Calu3 (cell line): ENCODE measurements at places on chromosomes 11 and 22.
A peak's percentile ranks its signal among the peaks of the same experiment; 100 is the strongest.

- no peaks in the 10 kb centered on the region for H3K36me3 ChIP-seq
- H3K4me1 ChIP-seq, result peaks cover 2% of the 10 kb centered on the region
- no peak overlapping the region for H3K4me3 ChIP-seq
- DNase-seq, result no peak
- no peak overlapping the region for H3K27ac ChIP-seq
Measured at GRCh38 chr22:27159716-27160295, 502.4 kb downstream of the MIAT start.

- peak overlapping the region; percentile 70 for H3K4me3 ChIP-seq
- H3K4me1 ChIP-seq, result no peaks in the 10 kb centered on the region
- no peak overlapping the region for H3K27ac ChIP-seq
- no peaks in the 10 kb centered on the region for H3K36me3 ChIP-seq
- no peak for DNase-seq
Measured at GRCh38 chr11:130448039-130448415, 418 bp upstream of the ADAMTS15 start.

DNA sequence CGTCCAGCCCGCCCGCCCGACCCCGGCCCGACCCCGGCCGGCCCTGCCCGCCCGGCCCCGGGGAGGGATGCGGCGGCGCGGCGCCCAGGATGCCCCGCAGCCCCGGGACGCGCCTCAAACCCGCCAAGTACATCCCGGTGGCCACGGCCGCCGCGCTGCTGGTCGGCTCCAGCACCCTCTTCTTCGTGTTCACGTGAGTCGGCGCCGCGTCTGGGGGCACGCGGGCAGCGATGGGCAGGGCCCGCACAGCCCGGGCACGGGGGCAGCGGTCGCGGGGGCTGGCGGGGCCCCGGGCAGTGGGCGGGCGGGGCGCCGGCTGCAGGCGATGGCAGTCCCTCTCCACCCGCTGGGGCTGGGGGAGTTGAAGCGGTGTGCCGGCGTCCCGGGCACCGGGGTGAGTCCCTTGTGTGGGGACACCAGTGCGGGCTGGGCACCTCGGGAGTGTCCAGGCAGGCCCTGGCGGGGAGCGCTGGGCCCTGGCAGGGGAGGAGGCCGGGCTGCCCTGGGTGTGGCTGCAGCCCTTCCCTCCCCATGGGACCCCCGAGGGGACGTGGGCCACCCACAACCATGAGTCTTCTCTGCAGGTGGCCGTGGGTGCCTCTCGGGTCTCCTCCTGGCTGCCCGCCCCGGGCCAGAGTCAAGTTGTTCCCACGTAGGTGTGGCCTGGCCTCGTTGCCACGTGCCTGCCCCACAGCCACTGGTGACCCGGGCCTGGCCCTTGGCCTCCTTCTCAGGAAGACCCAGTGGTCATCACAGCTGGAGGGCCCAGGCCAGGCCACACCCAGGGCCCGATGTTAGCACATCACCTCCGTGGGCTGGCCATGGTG lies 468 bp downstream of the ZDHHC8 start:
- H3K27me3 ChIP-seq, result no peaks in the 10 kb centered on the region

DNA sequence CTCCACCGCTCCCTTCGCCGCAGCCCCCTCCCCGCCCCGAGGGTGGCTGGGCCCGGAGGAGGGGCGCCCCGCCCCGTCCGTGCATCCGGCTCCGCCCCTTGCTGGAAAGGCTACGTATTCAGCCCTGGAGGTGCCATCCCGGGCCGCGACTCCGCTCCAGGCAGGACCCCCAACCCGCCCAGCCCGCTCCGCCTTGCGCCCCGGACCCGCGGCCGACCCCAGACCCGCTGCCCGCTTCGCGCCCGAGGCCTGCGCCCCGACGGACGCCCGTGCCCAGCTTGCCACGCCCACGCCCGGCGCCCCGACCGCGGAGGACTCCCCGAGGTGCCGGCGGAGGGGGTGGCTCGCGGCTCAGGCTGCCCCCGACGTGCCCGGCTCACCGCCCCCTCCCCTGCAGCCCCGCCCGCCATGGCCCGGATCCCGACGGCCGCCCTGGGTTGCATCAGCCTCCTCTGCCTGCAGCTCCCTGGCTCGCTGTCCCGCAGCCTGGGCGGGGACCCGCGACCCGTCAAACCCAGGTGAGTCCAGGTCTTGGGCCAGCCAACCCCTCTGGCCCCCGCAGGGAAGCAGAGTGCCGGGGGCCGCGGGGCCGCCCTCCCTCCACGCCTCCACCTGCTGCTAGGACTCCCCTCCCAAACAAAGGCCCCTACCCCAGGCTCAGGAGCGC lies at the start of gene ADM2:
Gene ADM2, plus strand, starts transcription at position 104 of the 667 bp plus-strand sequence. Its CDS starts 305 bp downstream, at position 409.
- peak; percentile 72 for DNase-seq
- H3K27ac ChIP-seq, result peak within 1 kb of the TSS; percentile 80
- H3K4me3 ChIP-seq, result peak within 1 kb of the TSS; percentile 82
- H3K27me3 ChIP-seq, result peaks cover 15% of the 10 kb centered on the region
- H3K36me3 ChIP-seq, result peaks cover 57% of the 10 kb centered on the region
- H3K4me1 ChIP-seq, result peaks cover 30% of the 10 kb centered on the region

DNA sequence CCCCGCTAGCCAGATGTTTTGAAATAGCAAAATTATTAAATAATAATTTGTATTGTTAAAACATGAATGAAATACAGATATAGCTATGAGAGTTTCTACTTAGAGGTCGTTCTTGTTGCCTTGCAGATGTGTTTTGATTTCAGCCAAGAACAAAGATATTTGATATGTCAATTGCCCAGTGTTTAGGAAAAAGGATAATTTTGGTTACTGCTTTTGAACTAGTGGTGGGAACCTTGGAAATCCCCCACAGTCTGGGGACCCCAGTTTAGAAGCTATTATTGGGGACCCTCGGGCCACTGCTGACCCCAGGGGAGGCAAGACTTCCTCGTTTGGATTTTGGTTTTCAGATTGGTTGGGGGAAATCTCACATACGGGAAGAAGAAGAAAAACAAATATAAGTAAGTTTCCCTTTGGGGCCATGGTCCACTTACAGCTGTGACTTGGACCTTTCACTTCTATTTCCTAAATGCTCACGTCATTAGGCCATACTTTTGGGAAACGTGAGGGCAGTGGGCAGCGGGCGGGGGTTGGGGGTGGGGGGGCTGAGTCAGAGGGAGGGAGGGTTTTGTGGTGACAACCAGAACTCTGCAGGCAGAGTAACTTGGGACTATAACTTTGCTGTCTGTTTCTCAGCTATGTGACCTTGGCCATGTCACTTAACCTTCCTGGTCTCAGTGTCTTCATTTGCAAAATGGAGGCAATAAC lies 37.0 kb downstream of the LDLRAD3 start:
- DNase-seq, result no peak
- no peaks in the 10 kb centered on the region for H3K27me3 ChIP-seq
- H3K4me3 ChIP-seq, result no peak overlapping the region
- H3K4me1 ChIP-seq, result no peaks in the 10 kb centered on the region

GRCh38 chr22:19622061-19622441 lies 92.3 kb upstream of the SEPTIN5 start:
- no peak overlapping the region for H3K27ac ChIP-seq
- no peak for DNase-seq
- H3K27me3 ChIP-seq, result peaks cover 81% of the 10 kb centered on the region
- no peak overlapping the region for H3K4me3 ChIP-seq
- no peaks in the 10 kb centered on the region for H3K4me1 ChIP-seq
- H3K36me3 ChIP-seq, result no peaks in the 10 kb centered on the region

GRCh38 chr11:91459840-91460239 lies 764.8 kb upstream of the FAT3 start:
- no peak for DNase-seq
- H3K36me3 ChIP-seq, result no peaks in the 10 kb centered on the region
- H3K4me3 ChIP-seq, result no peak overlapping the region
- H3K27me3 ChIP-seq, result no peaks in the 10 kb centered on the region
- H3K27ac ChIP-seq, result no peak overlapping the region

- H3K4me3 ChIP-seq, result no peak overlapping the region
- no peaks in the 10 kb centered on the region for H3K36me3 ChIP-seq
- H3K27me3 ChIP-seq, result no peaks in the 10 kb centered on the region
Measured at GRCh38 chr11:90757849-90758494, 535.1 kb upstream of the CHORDC1 start.

- peak; percentile 35 for DNase-seq
- peaks cover 7% of the 10 kb centered on the region for H3K36me3 ChIP-seq
- no peaks in the 10 kb centered on the region for H3K27me3 ChIP-seq
- peaks cover 31% of the 10 kb centered on the region for H3K4me1 ChIP-seq
Measured at GRCh38 chr11:19995145-19995544, 165.1 kb downstream of the DBX1 start.

GRCh38 chr11:66936311-66936711 lies 21.9 kb downstream of the PC start:
- no peak overlapping the region for H3K4me3 ChIP-seq
- H3K27me3 ChIP-seq, result peaks cover 9% of the 10 kb centered on the region
- no peak overlapping the region for H3K27ac ChIP-seq
- H3K36me3 ChIP-seq, result peaks cover 9% of the 10 kb centered on the region
- DNase-seq, result no peak
